ENCODE measurements at places on chromosomes 11 and 22.
A peak's percentile ranks its signal among the peaks of the same experiment; 100 is the strongest.

GRCh38 chr11:129425214-129425613, 49.6 kb downstream of the BARX2 start:
- DNase-seq, result no peak

DNA sequence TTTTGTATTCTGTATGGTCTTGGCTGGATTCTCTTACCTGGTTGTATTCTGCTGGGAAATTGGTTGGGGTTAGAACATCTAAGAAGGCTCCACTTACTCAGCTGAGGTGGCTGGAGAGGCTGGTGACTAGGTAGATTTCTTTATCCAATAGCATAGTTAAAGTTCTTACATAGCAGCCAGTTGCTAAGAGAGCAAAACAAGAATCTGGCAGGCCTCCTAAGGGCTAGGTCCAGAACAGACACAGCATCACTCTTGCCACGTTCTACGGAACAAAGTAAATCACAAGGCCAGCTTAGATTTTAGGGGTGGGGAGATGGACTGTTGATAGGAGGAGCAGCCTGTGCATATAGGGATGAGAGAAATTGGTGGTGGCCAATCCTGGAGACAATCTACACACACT, 141.3 kb upstream of the CCDC90B start:
- no peak for DNase-seq

DNA sequence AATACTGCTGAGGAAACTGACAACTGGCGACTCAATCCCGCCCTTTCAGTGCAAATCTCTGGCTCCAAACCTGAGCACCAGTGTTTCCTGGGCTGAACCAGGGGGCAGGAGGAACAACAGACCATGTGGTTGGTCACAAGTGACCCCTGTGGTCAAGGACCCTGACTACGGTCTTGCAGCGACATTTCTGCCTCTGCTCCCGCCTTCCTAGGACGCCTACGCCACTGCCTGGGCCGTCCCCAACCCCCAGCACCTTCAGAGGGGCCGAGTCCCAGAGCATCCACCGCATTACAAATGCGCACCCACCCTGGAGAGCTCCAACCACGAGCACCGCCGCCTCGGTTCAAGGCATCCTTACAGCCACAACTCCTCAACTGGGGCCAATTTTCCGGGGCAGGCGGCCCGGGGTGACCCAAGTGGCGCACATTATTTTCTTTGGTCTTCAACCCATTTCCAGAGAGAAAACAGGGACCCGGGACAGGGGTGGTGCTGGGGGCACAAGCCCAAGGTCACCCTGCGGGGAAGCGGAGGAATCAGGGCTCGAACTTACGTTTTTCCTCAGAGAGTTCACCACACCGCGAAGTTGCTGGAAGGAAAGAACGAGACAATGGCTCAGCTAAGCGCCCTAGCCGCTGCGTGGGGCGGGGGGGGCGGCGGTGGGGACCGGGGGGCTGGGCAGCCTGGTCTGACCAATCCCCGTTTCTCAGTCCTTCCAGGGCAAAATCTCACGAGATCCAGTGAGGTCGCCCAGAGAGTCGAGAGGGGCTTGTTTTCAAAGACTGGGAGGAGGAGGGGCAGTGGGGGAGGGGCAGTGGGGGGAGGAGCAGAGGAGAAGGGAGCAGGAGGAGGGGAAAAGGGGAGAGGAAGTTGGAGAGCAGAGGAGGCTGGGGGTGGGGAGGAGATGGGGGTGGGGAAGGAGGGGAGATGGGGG, 1.8 kb downstream of the PRAME start:
- DNase-seq, result no peak

GRCh38 chr11:104614961-104615360, 283.3 kb downstream of the CASP12 start:
- DNase-seq, result no peak

DNA sequence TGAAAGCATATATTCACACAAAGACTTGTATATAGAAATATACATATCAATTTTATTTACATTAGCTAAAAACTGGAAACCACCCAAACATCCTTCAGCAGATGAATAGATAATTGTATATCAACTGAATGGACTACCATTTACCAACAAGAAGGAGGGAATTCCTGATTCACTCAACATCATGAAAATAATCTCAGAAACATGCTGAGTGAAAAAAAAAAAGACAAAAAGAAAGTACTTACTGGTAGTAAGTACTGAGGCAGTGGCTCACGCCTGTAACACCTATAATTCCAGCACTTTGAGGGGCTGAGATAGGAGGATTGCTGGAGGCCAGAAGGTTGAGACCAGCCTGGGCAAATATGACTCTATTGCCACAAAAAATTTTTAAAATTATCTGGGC, 7.4 kb upstream of the IPO7 start:
- no peak for DNase-seq

DNA sequence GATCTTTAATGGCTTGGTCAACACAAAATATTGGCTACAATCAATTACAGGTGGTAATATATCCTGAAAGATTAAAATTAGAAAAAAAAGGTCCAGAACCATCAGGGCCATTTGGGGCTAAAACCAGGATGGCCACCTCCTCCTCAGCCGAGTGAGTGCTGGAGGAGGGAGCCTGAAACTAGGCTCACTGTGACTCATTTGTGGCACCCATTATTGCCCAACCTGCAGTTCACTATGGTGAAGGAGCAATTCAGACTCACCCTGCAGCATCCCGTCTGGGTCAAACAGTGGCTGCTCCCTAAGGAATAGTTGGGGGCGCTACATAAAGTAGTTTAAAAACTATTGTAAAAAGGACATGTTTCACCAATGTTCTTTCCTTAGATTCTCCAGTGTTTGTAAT, 60.7 kb downstream of the GLYATL1 start:
- DNase-seq, result no peak

GRCh38 chr22:40432157-40432556, 61.8 kb downstream of the SGSM3 start:
- no peak for DNase-seq

DNA sequence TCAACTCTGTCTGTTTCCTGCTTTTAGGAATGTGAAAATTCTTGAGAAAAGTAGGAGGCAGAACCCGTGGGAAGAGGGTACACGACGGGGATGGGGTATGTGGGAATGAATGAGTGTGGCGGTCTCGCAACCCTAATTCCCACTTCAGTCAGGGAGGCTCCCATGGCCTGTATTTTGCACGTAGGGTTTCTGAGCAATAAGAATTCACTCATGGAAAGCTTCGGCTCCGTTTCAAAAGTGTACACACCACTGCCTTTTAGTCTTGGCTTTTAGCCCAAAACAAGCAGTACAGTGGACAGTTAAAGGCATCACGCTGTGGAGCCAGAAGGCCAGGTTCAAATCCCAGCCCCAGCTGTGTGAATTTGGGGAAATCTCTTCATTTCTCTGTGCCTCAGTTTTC, 116.7 kb downstream of the MN1 start:
- no peak for DNase-seq

- no peak for DNase-seq
Observed at GRCh38 chr11:1547467-1548098, 24.5 kb downstream of the DUSP8 start.

DNA sequence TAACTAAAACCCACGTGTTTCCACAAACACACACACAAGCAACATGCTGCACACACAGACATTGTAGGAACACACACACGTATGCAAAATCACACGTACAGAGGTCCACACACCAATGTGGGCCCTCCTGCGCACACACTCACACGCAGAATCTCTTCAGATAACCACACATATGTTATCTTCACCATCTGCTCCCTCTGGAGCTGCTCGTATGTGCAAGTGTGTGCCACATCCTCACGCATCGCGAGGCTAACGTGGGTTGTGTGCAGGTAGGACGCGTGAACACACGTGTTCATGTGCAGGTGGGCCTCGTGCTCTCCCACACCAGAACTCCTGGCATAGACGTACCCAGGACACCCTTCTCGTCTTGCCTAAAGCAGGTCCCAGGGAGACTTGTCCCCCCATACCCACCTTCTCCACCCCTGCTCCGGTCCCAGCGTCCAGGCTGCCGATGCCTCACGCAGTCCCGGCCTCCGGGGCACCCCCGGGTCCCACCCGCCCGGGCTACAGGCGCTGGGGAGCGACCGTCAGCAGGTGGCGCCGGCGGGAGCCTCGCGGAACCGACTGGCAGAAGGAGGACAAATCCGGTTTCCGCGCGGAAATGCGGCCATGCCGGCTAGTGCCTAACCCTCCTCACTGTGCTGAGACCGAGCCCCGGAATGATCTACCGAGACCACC, 10.3 kb upstream of the IGSF9B start:
- peak; percentile 58 for DNase-seq

DNA sequence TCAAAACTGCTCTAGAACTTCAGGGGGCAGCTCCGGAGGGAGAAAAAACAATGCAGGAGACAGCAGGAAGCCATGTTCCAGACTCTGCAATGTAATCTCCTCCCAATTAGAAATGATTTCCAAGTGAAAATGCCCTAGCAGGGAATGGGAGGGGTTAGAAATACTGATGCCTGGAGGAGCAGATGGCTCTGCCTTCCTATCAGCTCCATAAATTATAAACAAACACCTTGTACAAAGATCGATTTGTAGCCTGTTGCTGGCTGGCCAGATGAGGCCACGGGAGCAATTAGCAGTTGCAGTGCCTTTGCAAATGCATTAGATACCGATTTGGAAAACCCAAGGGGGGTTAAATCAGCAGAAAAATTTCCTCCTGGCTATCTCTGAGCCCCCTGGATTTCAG, 46.6 kb upstream of the CHRM4 start:
- DNase-seq, result no peak

DNA sequence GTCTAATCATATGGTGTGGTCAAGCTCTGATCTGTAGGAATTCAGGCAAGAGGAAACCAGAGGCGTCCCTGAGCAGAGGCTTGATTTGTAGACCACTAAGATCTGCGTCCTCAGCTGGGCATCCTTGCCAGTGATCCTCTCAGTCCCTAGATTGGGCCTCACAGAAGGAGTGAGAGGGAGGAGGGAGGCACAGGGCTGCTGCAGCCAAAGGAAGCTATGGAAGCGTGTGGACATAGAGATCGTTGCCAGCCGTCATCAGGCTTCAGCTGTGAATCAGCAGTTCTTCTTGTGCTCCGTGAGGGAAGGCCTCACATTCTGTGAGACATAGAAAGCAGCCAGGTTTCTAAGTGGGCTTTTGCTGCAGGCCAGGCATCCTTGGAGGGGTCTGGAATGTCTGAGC, 254.6 kb upstream of the KIRREL3 start:
- DNase-seq, result no peak

DNA sequence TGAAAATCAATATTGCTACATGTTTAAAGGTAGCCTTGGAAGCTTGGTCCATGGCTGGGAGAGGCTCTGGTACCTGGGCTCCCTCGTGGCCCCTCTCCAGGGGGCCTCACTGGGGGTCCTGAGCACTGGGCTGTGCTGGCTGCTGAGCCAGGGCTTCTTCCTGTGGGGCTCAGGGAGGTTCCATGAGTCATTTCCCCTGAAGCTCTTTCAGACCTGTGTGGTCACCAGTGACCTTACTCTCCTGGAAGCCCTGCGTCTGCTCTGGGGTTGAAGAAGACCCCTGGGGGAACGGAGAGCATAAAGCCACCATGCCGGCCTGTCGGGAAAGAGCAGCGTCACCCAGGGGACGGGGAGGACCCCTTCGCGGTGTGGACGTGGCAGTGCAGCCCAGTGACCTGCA, 389.0 kb downstream of the TBC1D22A start:
- no peak for DNase-seq

DNA sequence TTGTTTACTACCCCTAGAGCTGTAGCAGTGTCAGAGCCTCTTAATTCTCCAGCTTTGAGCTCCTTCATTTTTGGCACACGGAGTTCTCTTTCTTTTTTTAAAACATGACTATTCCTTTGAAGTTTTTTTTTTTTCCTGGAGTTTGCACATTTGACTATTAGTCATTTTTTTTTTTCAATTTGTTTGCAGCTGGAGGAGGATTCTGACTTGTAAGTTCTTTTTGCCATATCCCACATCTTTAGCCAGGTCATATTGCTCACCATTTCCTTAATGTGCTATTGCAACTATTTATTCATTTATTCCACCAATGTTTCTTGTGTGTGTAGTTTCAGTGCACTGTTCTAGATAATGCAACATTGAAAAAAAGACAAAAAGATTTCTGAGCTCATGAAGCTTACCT, 166.3 kb upstream of the ARHGAP20 start:
- DNase-seq, result no peak

DNA sequence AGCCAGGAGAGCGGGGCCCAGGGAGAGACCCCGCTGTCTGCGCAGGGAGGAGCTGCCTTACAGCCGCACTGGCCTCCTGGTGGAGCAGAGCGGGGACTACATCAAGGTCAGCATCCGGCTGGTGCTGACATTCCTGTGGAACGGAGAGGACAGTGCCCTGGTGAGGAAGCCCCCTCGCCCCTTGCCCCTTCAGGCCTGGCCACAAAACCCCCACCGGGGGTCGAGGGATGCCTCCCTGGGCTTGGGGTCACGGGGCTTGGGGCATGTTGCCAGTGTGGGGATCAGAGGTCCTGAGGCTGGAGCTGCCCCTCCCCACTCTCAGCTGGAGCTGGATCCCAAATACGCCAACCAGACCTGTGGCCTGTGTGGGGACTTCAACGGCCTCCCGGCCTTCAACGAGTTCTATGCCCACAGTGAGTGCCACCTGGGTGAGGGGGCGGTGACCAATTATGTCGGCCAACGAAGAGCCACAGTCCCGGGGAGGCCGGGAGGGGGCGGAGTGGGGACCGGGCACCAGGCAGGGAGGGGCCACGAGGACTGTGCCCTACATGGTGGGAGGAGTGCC, 4.2 kb downstream of the MUC5B start:
- DNase-seq, result no peak

GRCh38 chr22:24175160-24175808, 6.0 kb upstream of the SUSD2 start:
- DNase-seq, result peak; percentile 41

- DNase-seq, result no peak
Observed at GRCh38 chr22:38320605-38321402, 3.6 kb upstream of the CSNK1E start.

DNA sequence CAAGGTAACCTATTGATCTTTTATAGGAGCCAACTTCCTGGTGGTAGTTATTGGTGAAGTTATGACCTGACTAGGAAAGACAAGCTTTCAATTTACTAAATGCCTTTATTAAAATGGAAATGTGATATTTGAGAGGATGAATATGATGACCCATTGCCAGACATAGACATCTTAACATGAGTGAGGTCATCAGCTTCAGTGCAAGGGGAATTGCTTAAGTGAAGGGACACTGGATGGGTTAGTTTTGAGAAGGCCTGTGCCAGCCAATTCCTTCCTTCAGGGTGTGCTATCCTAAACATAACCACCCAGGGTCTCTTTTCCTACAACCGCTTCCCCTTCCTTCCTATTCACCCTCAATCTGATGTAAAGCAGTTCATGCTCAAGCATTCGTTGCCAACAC, 21.5 kb downstream of the NAV2 start:
- no peak for DNase-seq

- DNase-seq, result no peak
Observed at GRCh38 chr22:31049815-31050420, 31.2 kb upstream of the SMTN start.

GRCh38 chr11:121566279-121567168, 113.8 kb upstream of the SORL1-AS1 start:
- DNase-seq, result no peak

DNA sequence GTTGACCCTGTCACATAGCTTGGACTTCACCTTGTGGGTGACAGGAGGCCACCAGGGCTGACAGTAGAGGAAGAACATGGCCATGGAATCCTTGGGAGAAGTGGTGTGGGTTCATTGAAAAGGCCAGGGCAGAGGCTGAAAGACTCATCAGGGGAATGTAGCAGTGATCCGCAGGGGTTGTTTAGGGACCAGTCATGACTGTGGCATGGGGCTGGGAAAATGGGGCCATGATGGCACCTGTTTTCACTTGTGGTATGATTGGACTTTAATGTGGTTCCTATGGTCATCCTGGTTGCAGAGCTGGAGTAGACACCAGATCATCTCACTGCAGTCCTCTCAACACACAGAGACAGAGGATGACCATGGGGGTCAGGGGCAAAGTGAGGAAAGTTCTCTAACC, 66.7 kb upstream of the MYEOV start:
- DNase-seq, result no peak
